Natural killer cell (primary cell): ENCODE measurements at places on chromosomes 1 and 21.

- no peaks in the 10 kb centered on the region for H3K36me3 ChIP-seq
- no peak for DNase-seq
- no peaks in the 10 kb centered on the region for H3K4me1 ChIP-seq
- no peak overlapping the region for H3K4me3 ChIP-seq
- no peaks in the 10 kb centered on the region for H3K27me3 ChIP-seq
These were observed 512.2 kb upstream of the NR5A2 start for GRCh38 chr1:199515261-199515660.

- H3K4me3 ChIP-seq = no peak overlapping the region
- peaks cover 4% of the 10 kb centered on the region for H3K27me3 ChIP-seq
- DNase-seq = no peak
- H3K36me3 ChIP-seq = no peaks in the 10 kb centered on the region
These were observed 18.3 kb upstream of the C1orf53 start for GRCh38 chr1:197884173-197884572.

DNA sequence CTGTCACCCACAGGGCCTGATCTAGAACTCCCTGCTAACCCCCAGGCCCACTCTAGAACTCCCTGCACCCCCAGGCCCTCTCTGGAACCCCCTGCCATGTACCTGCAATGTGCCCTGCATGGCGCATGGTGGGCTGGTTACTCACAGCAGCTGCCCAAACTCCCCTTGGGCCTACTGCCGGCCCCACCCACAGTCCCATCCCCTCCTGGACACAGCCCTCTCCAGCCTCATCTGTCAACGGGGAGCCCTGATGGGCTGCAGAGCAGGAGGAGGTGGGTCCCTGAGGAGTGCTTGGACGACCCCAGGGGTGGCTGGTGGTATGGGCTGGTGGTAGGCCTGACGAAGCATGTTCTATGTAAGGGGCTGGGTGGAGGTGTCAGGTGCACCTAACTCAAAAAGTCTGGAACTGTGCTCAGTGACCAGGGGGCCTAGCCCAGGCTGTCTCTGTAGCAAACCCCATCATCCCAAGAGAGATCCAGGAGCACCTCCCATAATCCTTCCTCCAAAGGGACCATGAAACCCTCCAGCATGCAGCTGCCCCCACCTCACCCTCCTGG is 19.0 kb upstream of the PRSS38 start:
- no peak overlapping the region for H3K27ac ChIP-seq
- no peaks in the 10 kb centered on the region for H3K36me3 ChIP-seq
- no peak for DNase-seq
- no peak overlapping the region for H3K4me3 ChIP-seq
- H3K27me3 ChIP-seq = peaks cover 7% of the 10 kb centered on the region
- H3K4me1 ChIP-seq = no peaks in the 10 kb centered on the region

GRCh38 chr1:98660940-98661543 is 479 bp upstream of the SNX7 start:
- H3K4me1 ChIP-seq = peaks cover 8% of the 10 kb centered on the region
- DNase-seq = no peak
- H3K36me3 ChIP-seq = no peaks in the 10 kb centered on the region

- no peak overlapping the region for H3K4me3 ChIP-seq
- no peaks in the 10 kb centered on the region for H3K4me1 ChIP-seq
- DNase-seq = no peak
- no peaks in the 10 kb centered on the region for H3K36me3 ChIP-seq
- H3K27ac ChIP-seq = no peak overlapping the region
These were observed 28.2 kb upstream of the RPF1 start for GRCh38 chr1:84450910-84451309.

DNA sequence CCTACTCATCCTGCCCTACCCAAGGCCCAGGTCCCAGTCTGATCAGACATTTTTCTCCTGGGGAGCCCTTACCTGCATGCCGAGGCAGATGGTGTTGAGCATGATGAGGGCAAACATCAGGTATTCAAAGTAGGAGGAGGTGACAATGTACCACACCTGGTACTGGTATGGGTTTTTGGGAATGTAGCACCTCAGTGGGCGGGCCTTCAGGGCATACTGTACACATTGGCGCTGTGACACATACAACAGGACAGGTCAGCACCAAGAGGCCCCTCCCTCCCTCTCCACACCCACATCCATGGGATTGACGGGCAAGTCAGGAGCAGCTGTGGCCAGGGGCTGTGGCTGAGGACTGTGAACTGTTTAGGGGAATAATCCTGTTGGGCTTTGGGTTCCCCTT is 37.1 kb upstream of the KIF21B start:
- no peaks in the 10 kb centered on the region for H3K36me3 ChIP-seq
- no peak for DNase-seq
- H3K4me3 ChIP-seq = no peak overlapping the region
- no peaks in the 10 kb centered on the region for H3K27me3 ChIP-seq

DNA sequence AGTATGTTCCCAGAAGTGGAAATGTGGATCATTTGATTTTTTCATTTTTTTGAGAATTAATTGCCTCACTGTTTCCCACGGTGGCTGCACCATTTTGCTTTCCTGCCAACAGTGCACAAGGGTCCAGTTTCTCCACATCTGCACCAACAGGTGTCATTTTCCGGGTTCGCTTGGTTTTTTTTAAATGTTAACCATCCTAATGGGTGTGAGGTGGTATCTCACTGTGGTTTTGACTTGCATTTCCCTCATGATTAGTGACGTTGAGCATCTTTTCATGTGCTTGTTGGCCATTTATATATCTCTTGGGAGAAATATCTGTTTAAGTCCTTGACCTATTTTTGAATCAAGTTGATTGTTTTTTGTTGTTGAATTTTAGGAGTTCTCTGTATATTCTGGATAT is 3.0 kb downstream of the COL6A2 start:
- H3K27me3 ChIP-seq = peaks cover 18% of the 10 kb centered on the region
- peaks cover 9% of the 10 kb centered on the region for H3K4me1 ChIP-seq
- DNase-seq = peak; percentile 32

DNA sequence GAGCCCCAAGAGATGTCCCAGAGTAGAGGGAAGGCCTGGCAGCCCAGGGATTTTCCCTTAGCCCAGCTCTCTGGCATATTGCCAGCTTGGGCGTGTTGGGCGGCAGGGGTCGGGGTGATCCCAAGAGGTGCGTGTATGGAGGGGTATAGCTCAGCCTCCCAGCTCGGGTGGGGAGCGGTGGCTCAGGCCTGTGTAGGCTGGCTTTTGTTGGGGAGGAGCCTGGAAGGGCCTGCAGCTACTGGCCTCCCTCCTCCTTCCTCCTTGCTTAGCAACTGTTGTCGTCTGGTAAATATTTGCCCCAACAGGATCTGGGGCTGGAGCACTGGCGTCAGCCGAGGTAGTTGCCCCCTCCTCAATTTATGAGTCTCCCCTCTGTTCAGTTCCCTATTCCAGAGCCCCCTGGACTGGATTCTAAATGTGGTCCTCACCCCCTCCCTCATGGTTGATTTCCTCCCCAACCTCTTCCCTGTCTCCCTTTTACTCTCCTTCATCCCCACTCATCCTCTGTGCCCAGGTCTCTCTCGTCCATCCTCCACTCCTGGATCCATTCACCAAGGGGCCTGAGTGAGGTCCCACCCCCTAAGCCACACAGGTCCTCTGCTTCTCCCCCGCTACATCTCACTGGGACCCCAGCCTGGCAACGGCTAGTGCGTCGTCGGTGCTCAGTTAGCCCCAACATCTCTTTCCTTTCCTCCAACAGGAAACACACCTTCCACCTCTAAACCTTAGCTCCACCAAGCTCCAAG is 10.3 kb upstream of the LMNA start:
- H3K4me1 ChIP-seq = peaks cover 40% of the 10 kb centered on the region
- no peak overlapping the region for H3K27ac ChIP-seq
- H3K27me3 ChIP-seq = no peaks in the 10 kb centered on the region
- no peak overlapping the region for H3K4me3 ChIP-seq

DNA sequence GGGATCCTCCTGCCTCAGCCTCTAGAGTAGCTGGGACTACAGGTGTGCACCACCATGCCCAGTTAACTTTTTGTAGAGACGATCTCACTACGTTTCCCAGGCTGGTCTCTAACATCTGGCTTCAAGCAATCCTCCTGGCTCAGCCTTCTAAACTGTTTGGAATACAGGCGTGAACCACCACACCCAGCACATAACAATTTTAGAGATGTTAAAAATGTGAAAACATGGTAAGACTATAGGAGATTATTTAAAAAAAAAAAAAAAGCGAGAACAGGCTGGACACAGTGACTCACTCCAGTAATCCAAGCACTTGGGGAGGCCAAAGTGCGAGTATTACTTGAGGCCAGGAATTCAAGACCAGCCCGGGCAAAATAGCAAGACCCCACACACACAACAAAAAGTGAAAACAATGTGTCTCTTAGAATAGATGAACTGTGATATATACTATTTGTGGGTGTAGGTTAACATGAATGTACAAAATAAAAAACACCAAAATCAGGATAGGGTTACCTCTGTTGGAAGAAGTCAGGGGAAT is 19.6 kb downstream of the CCDC18 start:
- H3K27me3 ChIP-seq = no peaks in the 10 kb centered on the region
- DNase-seq = no peak
- H3K36me3 ChIP-seq = peaks cover 15% of the 10 kb centered on the region
- no peak overlapping the region for H3K27ac ChIP-seq

- no peaks in the 10 kb centered on the region for H3K36me3 ChIP-seq
- peak overlapping the region; percentile 45 for H3K4me3 ChIP-seq
- H3K4me1 ChIP-seq = peaks cover 9% of the 10 kb centered on the region
- DNase-seq = peak; percentile 84
These were observed 18.3 kb upstream of the SERINC2 start for GRCh38 chr1:31394584-31395193.

DNA sequence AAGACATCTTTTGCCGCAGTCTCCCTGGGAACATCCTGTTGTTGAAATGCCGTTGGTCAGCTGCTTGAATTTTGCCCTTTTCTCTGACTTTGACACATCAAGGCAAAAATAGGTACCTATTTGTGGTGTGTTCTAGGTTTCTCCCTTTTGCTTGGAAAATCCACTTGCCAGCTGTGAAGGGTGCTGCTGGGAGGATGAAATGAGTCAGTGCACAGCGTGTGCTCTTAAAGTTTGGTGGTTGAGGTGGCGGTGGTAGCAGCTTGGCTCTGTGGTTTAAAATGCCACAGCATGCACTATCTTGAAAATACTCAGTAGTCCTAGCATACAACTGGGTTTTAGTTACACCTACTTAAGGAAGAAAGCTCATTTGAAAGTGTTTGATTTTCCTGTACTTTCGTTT is 183.8 kb downstream of the DHRS3 start:
- peak; percentile 79 for DNase-seq
- no peaks in the 10 kb centered on the region for H3K27me3 ChIP-seq
- H3K36me3 ChIP-seq = peaks cover 3% of the 10 kb centered on the region
- peak overlapping the region; percentile 78 for H3K27ac ChIP-seq
- H3K4me1 ChIP-seq = peaks cover 60% of the 10 kb centered on the region
- H3K4me3 ChIP-seq = no peak overlapping the region

DNA sequence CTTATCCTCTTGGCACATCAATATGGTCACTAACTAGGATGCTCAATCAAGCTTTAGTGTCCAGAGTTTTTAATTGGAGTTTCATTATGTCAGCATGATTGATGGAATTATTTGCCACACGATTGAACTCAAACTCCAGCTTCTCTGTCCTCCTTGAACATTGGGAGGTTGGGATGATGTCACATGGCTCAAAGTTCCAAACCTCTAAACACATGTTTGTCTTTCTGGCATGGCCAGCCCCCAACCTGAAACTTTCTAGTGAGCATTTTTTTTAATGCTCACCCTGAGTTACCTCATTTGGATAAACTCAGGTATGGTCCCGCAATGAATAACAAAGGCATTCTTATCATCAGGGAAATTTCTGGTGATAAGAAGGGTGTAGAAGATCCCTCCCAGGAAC is 86.0 kb downstream of the RHOU start:
- DNase-seq = no peak
- H3K27ac ChIP-seq = no peak overlapping the region
- H3K36me3 ChIP-seq = no peaks in the 10 kb centered on the region
- no peak overlapping the region for H3K4me3 ChIP-seq
- H3K4me1 ChIP-seq = peaks cover 6% of the 10 kb centered on the region

- H3K4me1 ChIP-seq = no peaks in the 10 kb centered on the region
- no peak overlapping the region for H3K27ac ChIP-seq
- no peaks in the 10 kb centered on the region for H3K36me3 ChIP-seq
- H3K4me3 ChIP-seq = no peak overlapping the region
- H3K27me3 ChIP-seq = no peaks in the 10 kb centered on the region
These were observed 38.6 kb upstream of the PLA2G4A start for GRCh38 chr1:186790101-186790500.

DNA sequence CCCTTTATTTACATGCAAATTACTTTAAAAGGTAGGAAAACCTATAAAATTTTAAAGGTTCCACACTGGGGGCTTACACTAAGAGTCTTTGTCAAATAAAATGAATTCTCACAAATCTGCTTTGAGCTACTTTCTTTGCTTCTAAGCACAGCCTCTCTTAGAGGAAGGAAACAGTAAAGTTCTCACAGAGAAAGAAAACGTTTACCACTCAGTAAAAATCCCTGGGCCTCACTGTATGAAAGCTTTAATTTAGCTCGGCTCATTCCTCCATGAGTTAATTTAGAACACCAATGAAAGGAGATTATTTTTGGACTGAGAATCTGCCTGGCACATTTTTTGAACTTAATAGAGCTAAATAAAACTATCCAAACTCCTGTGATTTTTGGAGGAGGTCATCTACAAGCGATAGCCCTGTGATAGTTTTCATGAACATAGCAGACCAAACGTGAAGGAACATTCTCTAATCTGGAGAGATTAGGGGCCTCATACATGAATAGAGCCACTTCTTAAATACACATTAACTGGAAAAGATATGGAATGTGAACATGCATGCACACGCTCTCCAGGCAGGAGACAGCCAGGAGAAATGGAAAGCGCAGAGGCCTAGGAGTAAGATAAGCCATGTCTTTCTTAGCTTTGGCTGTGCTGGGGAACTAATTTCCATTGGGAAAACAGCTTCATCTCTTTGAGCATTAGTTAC is 32.8 kb downstream of the PRRX1 start:
- no peak overlapping the region for H3K4me3 ChIP-seq
- H3K27ac ChIP-seq = no peak overlapping the region
- no peaks in the 10 kb centered on the region for H3K27me3 ChIP-seq
- no peaks in the 10 kb centered on the region for H3K36me3 ChIP-seq

- H3K36me3 ChIP-seq = no peaks in the 10 kb centered on the region
- H3K4me1 ChIP-seq = peaks cover 11% of the 10 kb centered on the region
- H3K4me3 ChIP-seq = no peak overlapping the region
- H3K27ac ChIP-seq = no peak overlapping the region
- H3K27me3 ChIP-seq = peaks cover 19% of the 10 kb centered on the region
These were observed 2.4 kb downstream of the ACTN2 start for GRCh38 chr1:236688705-236689104.

- H3K4me1 ChIP-seq = no peaks in the 10 kb centered on the region
- no peak overlapping the region for H3K27ac ChIP-seq
- no peak for DNase-seq
- H3K27me3 ChIP-seq = no peaks in the 10 kb centered on the region
- no peak overlapping the region for H3K4me3 ChIP-seq
These were observed 81.9 kb downstream of the SPATA17 start for GRCh38 chr1:217712925-217713597.

DNA sequence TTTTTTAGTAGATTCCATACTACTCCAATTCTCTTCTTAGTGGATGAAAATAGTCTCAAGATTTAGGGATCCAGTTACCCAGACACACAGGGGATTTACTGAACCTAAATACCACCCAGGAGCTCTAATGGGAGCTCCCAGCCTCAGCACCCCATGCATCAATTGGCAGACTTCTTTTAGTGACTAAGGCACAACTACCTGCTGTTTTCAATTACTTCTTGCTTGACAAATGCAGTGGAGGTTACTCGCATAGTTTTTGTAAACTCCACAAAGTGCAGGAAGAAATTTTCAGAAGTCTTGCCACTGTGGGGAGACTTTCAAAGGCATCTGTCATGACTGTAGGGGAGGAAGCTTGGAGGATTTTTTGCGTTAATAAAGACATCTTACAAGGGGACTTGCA is 35.5 kb upstream of the MAP10 start:
- H3K4me3 ChIP-seq = no peak overlapping the region
- no peak overlapping the region for H3K27ac ChIP-seq
- no peaks in the 10 kb centered on the region for H3K36me3 ChIP-seq
- no peak for DNase-seq
- no peaks in the 10 kb centered on the region for H3K4me1 ChIP-seq
